HEK293T (cell line): ENCODE measurements at places on chromosomes 16 and 17.

DNA sequence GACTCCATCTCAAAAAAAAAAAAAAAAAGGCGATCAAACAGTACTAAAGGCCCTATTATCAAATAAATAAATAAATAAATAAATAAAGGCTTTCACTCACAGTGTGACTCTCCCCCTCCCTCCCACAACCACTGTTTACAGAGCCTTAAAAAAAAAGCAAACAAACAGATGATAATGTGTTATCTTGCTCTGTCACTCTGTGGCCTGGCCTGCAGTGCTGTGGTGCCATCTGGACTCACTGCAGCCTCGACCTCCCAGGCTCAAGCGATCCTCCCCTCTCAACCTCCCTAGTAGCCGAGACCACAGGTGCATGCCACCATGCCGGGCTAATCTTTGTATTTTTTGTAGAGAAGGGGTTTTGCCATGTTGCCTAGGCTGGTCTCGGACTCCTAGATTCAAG is 8.1 kb upstream of the NAGLU start:
- DNase-seq: no peak

GRCh38 chr17:62650587-62650986 is 23.1 kb downstream of the MRC2 start:
- DNase-seq: no peak

- no peak for DNase-seq
These were observed 16.4 kb downstream of the CDK5RAP3 start for GRCh38 chr17:47987240-47987835.

GRCh38 chr17:55289106-55289446 is 24.3 kb downstream of the HLF start:
- no peak for DNase-seq

- DNase-seq: no peak
These were observed 32.3 kb upstream of the TAOK1 start for GRCh38 chr17:29357821-29358232.

GRCh38 chr17:13437966-13438779 is 163.6 kb downstream of the HS3ST3A1 start:
- no peak for DNase-seq

- no peak for DNase-seq
These were observed 87.3 kb upstream of the CDC42EP4 start for GRCh38 chr17:73399056-73399455.

DNA sequence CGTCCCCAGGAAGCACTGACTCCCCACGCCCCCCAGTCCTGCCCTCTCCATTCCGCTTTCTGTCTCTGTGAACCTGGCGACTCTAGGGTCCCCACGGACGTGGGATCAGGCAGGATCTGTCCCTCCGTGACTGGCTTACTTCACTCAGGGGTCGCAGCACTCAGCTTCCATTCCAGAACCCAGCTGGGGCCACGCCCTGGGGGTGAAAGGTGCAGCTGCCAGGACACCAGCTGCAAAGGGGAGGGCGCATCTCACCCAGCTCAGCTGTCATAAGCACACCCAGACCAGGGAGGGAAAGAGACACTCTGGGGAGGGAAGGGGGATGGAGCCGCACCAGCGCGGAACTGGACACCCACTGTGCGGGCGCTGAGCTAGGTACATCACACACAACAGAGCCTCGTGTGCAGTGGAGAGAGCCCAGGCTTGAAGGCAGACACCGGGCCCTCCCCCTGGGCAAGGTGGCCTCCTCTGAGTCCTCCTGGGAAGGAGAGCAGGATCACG is 18.5 kb upstream of the HEXD start:
- DNase-seq: no peak

DNA sequence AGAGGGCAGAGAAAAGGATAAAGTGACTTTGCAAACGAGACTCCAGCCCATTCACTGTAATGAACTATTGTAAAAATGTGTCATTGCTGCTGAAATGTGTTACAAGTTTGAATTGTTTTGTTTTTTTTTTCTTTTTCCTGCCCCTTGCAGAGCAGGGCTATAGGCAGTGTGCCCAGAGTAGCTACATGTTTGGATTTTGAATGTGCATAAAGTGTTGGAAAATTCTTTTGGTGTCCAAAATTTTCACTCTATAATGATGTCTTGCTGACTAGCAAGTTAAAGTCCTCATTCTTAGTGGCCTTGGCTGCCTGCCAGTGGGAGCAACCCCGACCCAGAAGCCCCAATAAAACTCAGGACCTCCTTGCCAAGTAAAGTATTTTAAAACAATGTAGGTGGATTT is 66.5 kb downstream of the IGF2BP1 start:
- DNase-seq: no peak

DNA sequence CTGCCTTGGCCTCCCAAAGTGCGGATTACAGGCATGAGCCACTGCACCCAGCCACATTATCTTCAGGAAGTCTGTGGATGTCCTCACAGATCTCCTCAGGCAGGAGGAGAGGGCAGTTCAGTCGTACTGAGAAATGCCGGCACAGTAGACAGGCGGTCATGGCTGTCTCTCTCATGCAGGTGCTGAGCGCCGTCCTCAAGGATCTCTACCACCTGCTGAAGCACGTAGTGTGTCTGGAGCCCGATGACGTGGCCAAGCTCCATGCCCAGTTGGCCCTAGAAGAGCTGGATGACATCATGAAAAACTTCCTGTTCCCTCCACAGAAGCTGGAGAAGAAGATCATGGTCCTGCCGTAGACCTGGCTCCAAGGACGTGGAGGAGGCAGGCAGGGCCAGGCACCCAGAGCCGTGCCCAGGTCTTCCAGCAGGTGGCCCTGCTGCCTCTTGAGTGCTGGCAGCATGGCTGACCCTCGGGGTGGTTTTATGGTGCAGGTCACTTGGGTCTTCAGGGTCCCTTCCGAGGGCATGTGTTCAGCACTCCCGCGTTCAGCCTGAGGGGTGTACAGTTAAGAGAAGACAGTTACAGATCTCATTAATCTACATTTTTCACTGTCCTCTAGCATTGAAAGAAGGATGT is 22.0 kb upstream of the HAS3 start:
- no peak for DNase-seq

DNA sequence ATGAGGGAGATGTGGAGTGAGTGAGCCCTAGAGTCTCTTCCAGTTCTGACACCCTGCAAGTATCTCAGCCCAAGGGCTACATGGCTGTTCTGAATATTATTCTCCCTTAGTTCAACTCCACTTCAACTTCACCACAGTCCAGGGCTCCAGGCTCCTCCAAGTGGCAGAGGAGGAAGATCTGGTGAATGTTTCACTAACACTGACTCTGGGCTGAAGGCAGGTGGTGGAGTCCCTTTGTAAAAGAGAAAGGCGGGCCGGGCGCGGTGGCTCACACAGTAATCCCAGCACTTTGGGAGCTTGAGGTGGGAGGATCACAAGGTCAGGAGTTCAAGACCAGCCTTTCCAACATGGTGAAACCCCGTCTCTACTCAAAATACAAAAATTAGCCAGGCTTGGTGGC is 13.6 kb downstream of the CCDC92B start:
- DNase-seq: no peak

DNA sequence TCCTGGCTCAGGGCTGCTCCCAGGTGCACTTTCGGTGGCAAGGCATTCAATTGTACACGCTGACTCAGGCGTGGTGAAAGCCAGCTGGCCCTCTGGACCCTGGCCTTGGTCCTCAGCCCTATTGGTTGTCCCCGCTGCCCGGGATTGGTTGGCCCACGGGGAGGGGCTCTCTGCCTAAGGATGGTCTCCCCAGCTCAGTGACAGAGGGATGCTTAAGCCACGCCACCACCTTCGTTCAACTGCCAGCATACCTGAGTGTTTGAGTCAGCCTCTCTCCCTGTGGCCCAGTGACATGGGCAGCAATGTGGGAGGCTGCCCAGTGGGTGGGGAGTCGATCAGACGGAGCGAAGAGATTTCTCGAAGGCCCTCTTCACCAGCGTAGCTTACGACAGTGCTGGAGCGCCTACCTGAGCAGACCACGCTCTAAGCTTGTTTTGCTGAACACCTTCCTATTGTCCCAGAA is 30.3 kb downstream of the IRF8 start:
- no peak for DNase-seq

DNA sequence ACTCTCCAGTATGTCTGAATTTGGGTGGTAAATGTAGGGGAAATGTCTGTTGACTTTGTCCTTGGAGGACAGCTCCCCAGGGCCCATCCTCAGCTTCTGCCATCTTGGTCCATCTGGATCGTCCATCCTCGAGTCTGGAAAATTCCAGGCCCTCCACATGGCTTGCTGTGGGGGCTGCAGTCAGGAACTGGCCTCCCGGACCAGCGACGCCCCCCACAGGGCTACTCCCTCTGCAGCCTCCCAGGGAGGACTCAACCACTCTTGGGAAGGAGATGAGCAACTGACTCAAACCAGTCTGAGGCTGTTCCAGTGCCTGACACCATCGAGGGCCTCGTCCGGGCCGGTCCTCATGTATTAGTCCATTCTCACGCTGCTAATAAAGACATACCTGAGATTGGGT is 5.5 kb upstream of the ZG16B start:
- no peak for DNase-seq

DNA sequence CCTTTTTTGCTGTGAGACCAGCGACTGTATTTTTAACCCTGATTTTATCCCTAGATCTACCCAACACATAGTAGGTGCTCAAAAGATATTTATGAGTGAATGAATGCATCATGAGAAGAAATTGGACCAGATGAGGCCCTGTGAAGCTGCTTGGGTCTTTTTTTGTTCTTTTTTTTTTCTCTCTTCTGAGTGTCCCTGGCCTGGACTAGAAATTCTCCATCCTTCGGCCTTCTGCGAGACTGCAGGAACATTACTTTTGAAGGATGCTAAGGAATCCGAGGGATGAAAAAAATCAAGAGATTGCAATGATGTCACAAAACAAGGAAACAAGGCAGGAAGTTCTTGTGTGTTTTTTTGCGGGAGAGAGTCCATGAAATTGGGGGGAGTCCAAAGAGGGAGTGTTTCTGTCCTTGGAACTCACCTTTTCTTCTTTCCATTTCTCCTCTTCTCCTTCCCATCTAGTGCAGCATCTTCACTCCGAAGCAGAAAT is 560 bp upstream of the RUSF1 start:
- no peak for DNase-seq

DNA sequence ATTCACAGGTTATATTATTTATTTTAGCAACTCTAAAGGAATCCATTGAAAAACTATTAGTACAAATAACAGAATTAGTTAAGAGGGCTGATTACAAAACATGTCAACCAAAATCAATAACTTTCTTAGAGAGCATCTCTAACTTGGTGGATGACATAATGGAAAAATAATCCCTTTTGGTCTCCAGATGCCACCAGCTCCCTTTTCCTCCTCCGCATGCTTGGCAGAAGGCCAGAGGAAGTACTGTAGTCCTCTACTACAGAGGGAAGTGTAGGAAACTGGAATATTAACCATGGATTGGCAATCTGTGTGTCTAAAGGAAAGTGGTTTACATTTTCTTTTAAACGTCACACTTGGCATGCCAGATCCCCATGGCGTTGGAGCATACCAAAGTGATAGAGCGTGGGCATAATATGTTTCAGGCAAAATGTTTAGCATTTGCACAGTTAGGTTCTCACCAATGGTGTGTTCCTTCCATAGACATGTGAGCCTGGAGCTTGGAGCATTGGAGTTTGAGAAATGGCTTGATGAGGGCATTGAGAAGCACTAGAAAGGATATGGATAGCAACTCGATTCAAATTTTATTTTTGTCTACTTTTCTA is 106.3 kb downstream of the PRKCB start:
- no peak for DNase-seq

DNA sequence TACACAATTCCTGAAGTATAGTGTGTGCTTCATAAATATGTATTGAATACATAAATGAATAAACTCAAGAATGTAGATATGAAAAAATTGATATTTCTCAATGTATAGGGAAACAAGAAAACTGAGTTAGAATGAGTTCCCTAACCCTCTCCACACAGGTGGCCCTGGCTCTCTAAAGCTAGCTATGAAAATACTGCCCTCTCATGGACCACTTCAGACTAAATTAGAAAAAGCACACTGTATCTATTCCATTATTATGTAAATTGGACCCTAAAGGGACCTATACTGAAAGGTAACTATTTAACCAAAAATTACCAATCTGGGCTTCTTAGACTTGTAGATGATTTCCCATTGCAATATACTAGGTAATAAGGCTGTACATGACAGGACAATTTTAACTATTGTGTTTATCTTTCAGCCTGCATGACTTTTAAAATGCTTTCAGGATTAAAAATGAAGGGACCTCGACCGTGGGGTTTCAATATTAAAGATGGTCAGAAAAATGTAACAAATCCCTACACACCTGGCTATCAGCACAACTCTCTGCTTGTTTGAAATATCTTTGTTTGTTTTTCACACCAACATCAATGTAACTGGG is 672.5 kb upstream of the KIF2B start:
- no peak for DNase-seq

DNA sequence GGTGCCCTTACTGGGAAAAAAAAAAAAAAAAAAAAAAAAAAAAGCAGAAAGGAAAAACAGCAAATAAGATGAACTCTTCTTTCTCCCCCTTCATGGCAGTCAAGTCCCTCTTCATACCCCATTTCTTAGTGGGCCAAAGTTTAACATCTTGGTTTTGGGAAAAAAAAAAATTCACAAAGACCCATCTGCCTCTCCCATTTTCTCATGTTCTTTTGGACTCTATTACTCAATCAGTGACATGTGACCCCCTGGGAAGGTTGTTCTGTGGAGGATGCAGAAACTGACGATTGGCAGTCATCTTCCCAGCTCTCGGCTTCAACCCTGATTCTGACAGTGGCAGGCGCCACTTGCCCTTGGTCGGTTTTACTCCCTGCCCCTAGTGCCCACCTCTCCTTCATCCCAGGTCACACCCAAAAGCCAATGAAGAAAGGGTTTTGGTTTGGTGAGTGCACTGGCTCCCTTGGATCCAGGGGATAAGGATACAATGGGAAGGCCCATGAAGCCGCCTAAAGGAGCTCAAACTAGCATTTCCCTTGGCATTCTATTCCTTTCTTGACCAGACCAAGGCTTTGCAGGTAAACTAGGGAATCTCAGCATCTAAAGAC is 60.7 kb upstream of the TBX2 start:
- no peak for DNase-seq

- no peak for DNase-seq
These were observed 154.8 kb downstream of the CYB561 start for GRCh38 chr17:63291258-63291657.

GRCh38 chr17:79778504-79779083 is 646 bp downstream of the CBX2 start:
- DNase-seq: peak; percentile 49

DNA sequence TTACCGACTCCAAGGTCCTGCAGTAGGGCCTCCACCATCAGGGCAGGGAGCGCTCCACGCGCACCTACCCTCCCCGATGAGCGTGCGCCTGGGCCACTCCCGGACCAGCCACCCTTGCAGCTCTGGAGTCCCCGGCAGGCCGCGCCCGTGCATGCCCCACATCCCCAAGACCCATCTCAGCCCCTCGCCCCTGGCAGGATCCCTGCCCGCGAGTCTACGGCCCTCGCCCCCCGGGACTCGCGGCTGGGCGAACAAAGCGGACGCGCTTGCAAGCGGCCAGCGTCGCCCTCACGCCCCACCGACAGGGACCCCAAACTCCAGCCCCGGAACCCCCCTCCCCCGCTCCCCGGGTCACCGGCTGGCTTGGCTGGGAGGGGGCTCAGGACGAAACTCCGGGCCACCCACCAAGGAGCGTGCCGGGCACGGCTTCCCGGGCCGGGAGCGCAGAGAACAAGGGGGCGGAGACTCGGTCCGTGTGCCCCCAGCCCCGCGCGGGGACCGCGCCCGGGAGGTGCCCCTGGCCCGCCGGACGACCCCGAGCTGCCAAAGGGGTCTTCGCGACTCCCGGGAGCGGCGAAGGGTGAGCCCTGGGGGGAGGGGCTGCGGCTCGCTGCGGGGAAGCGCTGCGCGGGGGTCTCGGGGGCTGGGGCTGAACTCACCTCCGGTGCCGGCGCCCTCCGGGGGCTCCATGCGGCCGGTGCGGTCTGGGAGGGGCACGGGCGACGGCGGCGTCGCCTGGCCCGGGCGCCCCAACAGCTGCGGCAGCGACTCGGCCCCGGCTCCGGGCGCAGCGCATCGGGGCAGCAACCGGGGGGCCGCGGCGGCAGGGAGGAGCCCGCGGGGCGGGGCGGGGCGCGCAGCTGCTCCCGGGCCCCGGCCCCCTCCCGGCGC is at the start of gene DBNDD1:
Gene DBNDD1 (minus strand): TSS at position 805 of the 891 bp plus-strand sequence. CDS start 115 bp downstream, at position 690.
- no peak for DNase-seq
